ENCODE measurements at places on chromosomes 3 and 15. TPM values are rescaled to one million over a fixed set of nuclear protein-coding genes. Genes with fewer than 3 reads are reported as not detected.

The SEMA3B gene
- 237 TPM for total RNA-seq

The PRTG gene
- 27.5 TPM for total RNA-seq

The FHIT gene
- 0.23 TPM for total RNA-seq

The TEX55 gene
- not detected for total RNA-seq

The MON1A gene
- total RNA-seq = 12.3 TPM

The SAMMSON gene
- total RNA-seq = 3.6 TPM
